ENCODE measurements at places on chromosomes 16 and 17.

DNA sequence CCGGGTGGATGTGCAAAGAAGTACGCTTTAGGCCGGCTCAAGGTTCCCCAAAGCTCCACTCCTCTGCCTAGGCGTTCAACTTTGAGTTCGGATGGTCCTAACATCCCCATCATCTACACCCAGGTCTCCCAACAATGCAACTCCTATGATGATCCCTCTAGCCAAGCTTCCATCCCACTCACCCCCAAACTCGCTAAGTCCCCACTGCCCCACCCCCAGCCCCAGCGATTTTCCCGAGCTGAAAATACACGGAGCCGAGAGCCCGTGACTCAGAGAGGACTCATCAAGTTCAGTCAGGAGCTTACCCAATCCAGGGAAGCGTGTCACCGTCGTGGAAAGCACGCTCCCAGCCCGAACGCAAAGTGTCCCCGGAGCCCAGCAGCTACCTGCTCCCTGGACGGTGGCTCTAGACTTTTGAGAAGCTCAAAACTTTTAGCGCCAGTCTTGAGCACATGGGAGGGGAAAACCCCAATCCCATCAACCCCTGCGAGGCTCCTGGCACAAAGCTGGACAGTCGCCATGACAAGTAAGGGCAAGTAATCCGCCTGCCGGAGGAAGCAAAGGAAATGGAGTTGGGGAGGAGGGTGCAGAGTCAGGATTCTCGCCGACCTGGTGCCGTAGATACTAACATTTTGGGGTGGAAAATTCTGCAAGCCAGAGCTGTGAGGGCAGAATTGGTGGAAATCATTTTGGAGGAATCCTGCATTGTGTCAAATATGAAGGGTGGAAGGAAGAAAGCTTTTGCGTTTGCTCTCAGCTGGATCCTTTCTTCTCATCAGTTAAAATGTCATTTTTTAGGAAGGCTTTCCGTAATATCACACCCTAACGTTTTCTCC is at the start of gene TP53:
TSS of gene TP53 (minus strand) at position 419 of the 836 bp plus-strand sequence. CDS start 10,896 bp downstream, outside the sequence.
- DNase-seq = peak; percentile 79

GRCh38 chr16:12639044-12639443 is 164.6 kb downstream of the CPPED1 start:
- no peak for DNase-seq

GRCh38 chr16:87160234-87160636 is 157.0 kb downstream of the C16orf95 start:
- DNase-seq = no peak

DNA sequence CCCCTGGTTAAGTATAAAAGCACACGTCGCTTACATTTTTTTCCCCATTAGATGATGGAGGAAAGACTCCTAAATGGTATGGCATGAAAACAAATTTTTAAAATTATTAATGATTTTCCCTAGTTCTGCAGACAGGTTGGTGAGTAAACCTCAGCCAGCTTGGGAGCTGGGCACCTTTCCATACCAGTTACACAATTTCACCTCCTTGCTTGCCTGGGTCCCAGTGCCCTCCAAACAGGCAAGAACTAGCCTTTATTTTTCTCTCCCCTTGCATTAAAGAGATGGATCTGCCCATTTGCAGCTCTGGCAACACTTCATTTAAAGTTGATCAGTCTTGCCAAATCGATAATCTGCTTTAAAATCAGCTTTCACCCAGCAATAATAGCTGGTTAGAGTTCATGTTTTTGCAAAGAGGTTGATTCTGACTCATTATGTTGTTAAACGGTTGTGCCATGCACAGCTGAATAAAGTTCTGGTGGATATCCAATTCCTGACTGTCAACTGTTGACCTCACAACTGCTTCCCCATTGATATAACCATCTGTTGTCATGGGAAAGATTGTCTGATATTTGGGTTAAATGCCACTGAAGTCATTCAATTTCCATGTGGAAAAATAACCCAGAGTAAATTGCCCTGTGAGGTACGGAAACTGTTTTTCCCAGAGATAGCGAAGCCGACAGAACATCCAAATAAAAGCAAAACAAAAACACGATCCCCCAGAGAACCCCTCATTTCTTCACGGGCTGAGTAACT is 1.3 kb downstream of the C17orf58 start:
- DNase-seq = no peak

GRCh38 chr16:68083861-68084503 is 1.2 kb upstream of the NFATC3 start:
- no peak for DNase-seq

DNA sequence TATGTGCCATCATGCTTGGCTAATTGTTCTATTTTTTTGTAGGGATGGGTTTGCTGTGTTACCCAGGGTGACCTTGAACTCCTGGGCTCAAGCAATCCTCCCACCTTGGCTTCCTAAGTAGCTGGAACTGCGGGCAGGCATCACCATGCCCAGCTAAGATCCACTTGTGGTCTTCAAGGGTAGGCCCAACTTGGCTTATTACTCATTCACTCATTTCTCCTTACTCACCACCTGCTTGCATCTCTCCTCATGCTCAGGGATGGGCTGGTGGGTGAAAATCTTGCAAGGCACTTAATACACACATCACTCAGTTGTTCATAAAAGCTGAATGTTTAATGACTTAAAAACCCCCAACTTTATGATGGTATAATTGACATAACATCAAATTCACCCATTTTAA is 207.8 kb downstream of the SHISA9 start:
- no peak for DNase-seq

GRCh38 chr16:69451166-69451565 is 26.7 kb downstream of the CYB5B start:
- DNase-seq = no peak

DNA sequence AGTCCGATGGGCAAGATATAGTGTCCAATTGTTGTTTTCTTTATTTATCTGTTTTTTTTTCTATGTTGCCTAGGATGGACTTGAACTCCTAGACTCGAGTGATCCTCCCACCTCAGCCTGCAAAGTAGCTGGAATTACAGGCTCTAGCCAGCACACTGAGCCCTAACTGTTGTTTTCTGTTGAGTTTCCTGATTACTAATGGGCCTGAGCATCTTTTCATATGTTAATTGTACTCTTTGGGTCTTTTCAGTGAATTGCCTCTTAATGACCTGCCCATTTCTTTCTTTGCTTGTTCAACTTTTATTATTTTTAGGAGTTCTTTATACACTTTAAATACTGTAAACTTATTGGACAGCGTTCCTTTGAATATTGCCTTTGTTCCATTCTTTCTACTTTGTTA is 213.0 kb downstream of the HS3ST3B1 start:
- no peak for DNase-seq

GRCh38 chr17:67491009-67491680 is 114.1 kb downstream of the PITPNC1 start:
- no peak for DNase-seq

Measured in stimulated activated CD4-positive, alpha-beta T cell treated with anti-CD3 and anti-CD28 coated beads, TNF-alpha, amount 100 ng/mL, for 1 hour (primary cell).